ENCODE measurements at places on chromosomes 2 and 18. TPM values are rescaled to one million over a fixed set of nuclear protein-coding genes. Genes with fewer than 3 reads are reported as not detected.

The RGPD4 gene
- not detected for total RNA-seq

The FAM168B gene
- 101 TPM for total RNA-seq

The PPIG gene
- total RNA-seq = 39.6 TPM

The CIDEA gene
- total RNA-seq = not detected

DNA sequence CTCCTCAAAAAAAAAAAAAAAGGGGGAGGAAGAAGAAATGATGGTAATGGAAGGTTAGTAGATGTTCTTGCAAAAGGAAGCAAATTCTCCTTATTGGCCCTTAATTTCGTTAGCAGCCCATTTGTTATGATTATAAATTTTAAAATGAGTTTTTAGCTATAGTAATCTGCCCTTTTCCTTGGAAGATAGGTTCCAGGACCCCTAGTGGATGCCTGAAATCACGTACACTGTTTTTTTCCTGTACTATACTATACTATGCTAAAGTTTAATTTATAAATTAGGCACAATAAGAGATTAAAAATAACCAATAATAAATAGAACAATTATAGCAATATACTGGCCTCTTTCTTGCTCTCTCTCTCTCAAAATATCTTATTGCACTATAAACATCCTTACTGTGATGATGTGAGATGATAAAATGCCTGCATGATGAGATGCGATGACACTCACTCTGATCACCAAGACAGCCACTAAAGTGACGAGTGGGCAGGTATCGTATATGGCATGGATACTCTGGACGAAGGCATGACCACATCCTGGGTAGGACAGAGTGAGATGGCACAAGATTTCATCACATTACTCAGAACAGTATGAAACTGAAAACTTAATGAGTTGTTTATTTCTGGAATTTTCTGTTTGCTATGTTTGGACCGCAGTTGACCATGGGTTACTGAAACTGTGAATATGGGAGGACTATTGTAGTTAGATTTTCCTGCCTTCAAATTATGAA lies 87.2 kb downstream of the KCTD18 start:
- peak; percentile 55 for DNase-seq

GRCh38 chr2:73930386-73930785 lies 3.7 kb downstream of the DGUOK start:
- no peak for DNase-seq

Data from HFFc6 (cell line).